PC-3 (cell line): ENCODE measurements at places on chromosomes 1 and 21.

GRCh38 chr1:208202333-208202995 lies 41.7 kb downstream of the PLXNA2 start:
- DNase-seq, result peak; percentile 47

DNA sequence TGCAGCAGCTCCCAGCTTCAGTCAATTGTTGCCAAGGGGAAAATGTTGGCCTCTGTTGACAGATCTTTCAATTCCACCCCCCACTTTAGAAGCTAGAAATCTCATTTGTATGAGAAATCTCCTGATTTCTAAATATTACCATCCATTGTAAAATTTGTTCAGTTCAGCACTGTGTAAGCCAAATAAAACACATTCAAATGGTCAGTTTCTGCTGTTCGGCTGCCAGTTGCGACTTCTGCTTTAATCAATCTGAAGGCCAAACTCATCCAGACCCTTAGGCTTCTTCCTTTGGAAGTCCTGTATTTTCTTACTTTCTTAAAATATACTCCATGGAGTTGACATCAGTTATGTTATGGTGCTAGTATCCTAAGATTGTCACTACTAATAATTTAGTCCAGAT lies 281.2 kb upstream of the ZRANB2 start:
- DNase-seq, result no peak

- no peak for DNase-seq
Measured at GRCh38 chr1:8329858-8330257, 11.9 kb downstream of the SLC45A1 start.

GRCh38 chr1:177981200-177981599 lies 11.3 kb upstream of the SEC16B start:
- no peak for DNase-seq

GRCh38 chr1:6538956-6539355 lies 15.4 kb downstream of the NOL9 start:
- DNase-seq, result no peak

GRCh38 chr21:45347712-45348499 lies 57.1 kb upstream of the COL18A1 start:
- DNase-seq, result no peak

DNA sequence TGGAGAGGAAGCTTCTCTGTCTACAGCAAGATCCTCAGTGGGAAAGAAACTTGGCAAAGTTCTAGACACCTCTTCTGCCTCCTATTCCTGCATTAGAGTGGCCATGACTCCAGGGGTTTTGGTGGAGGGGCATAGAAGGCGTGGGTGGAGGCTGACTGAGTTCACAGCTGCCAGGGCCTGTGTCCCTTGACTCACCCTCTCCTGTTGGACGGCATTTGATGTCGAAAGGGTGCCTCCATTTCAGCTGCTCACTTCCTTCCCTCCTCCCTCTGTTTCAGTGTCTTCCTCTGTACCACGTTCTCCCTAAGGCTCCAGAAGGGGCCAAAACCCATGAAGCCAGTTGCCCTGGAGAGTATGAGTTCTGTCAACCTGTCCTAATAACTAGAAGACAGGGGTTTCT lies 632 bp downstream of the TMEM79 start:
- no peak for DNase-seq

DNA sequence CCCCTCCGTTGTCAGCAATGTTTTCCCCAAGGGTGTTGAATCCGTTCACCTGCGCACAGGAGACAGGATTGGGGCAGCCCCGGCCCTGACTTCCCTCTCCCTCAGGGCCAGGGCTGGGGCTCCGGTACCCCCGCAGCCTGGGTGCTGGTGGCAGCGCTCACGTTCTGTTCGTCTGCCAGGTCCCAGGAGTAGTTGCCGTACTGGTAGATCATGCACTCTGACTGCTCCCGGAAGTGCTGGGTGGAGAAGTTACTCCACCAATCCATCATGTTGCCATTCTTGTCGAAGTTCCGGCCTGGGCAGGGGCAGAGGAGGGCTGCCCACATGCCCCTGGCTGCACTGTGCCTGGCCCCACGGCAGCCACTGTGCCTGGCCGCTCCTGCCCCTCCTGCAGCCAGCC lies 6.1 kb downstream of the PRXL2B start:
- DNase-seq, result peak; percentile 17

GRCh38 chr1:12309783-12310742 lies 80.2 kb downstream of the VPS13D start:
- no peak for DNase-seq

GRCh38 chr1:1236945-1237873 lies 5.2 kb downstream of the B3GALT6 start:
- DNase-seq, result peak; percentile 78

DNA sequence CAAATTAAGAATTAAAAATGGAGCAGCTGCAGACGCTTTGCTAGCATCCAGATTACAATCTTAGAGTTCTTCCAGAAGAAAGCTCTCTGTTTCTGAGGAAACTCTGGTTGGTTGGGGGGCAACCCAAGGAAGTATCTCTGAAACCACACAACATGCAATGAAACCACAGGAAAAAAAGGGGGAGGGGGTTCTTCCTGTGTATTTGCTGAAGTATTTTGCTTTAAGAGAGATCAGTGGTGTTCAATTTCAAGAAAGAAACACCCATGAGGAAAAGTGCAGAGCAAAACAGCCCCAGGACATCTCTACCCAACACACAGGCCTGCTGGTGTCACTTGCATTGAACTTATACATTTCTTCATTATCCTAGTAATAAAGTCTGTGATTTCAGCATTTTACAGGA lies 19.7 kb upstream of the TIAM1 start:
- DNase-seq, result no peak

DNA sequence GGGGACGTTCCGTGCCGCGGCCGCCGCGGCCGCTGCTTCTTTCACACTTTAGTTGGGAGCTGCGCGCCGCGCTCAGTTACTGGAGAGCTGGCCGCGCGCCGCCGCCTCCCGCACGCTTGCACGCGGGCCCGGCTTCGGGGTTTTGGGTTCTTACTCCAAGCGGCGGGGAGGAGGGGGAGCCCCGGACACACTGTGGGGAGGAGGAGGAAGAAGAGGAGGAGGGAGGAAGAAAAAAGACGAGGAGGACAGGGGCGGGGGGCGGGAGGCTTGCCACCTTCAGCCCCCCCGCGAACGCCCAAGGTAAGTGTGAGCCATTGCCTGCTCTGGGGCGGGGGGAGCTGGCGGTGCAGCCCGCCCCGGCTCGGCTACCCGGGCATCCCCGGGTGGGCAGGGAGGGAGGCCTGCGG lies 243 bp downstream of the C1orf21 start:
- no peak for DNase-seq

DNA sequence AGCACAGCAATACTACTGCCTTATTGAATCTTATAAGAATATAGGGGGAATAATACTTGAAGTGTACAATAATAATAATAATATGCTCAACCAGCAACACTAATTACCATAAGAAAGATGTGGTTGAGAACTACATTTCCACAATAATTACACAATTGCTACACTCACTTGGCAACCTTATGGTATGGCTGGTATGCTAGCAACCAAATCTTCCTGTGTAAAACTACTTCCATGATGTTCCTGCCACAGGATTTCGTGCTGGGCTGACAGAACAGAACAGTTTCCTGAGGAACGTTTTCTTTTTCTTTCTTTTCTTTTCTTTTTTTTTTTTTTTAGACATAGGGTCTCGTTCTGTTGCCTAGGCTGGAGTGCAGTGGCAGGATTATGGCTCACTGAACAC lies 50.6 kb downstream of the KIF26B start:
- no peak for DNase-seq

- peak; percentile 24 for DNase-seq
Measured at GRCh38 chr1:229716069-229716468, 90.0 kb downstream of the URB2 start.

GRCh38 chr1:162629651-162630050 lies 2.6 kb upstream of the DDR2 start:
- DNase-seq, result no peak

DNA sequence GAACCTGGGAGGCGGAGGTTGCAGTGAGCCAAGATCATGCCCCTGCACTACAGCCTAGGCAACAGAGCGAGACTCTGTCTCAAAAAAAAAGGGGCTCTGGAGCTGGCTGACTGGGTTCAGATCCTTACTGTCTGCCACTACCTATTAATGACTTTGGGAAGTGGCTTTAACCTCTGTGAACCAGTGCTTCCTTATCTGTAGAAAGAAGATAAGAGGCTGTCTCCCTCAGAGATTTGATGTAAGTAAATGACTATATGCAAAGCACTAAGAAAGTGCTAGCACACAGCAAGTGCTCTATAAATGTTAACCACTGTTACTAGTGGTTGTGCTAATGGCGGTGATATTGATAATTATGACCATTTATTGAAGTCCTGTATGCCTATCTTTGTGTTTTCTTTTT lies 94.6 kb downstream of the VPS13D start:
- DNase-seq, result no peak

- DNase-seq, result no peak
Measured at GRCh38 chr1:163770265-163770664, 448.5 kb downstream of the NUF2 start.

DNA sequence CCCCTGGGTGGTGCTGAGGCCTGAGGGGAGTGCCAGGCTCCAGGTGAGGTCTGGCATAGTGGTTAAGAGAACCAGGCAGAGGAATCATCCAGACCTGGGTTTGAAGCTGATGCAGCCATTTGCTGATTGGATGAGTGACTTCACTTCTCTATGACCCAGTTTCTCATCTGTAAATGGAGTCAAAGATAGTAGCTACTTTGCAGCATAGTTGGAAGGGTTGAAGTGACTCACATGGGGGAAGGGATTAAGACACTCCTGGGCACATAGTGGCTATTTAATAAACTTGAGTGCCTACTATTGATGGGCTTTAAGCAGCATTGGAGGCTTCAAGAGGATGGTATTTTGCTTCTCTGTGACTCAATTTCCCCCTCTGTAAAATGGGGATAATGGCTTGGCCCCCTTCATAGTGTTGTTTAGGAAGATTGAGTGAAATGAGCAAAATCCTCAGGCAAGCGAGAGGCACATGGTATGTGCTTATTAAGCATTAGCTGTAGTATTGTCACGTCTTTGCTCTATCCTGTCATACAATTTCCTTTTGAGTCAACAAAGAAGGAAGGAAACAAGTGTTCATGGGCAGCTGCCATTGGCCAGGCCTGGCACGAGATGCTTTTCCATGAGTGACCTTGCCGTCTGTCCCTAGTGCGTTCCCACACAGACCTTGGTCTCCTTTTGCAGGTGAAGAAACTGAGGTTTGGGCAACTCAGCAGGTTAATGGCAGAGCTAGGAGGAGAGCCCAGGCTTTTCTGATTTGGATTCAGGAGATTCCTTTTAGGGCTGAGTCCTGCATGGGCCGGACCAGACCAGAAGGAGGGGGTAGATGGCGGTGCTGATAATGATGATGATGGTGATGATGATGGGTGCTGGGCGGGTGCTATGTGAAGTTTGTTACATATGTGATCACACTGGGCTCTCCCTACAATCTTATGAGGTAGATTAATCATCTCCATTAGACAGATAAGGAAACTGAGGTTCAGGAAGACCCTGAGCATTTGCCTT lies 131.1 kb upstream of the WNT4 start:
- DNase-seq, result peak; percentile 67
